ENCODE measurements at places on chromosomes 4 and X. TPM values are rescaled to one million over a fixed set of nuclear protein-coding genes. Genes with fewer than 3 reads are reported as not detected.

The SCD5 gene
- total RNA-seq, result 0.12 TPM

The LIMCH1 gene
- not detected for total RNA-seq

The FGF5 gene
- total RNA-seq, result not detected

The AMBN gene
- not detected for total RNA-seq

The CTAG2 gene
- total RNA-seq, result not detected

The MMRN1 gene
- not detected for total RNA-seq

The PF4V1 gene
- total RNA-seq, result not detected

The MEPE gene
- total RNA-seq, result not detected

The ZMAT1 gene
- total RNA-seq, result 3.9 TPM

The ALB gene
- not detected for total RNA-seq

The BBS7 gene
- total RNA-seq, result 15.2 TPM

The FAM9B gene
- not detected for total RNA-seq

DNA sequence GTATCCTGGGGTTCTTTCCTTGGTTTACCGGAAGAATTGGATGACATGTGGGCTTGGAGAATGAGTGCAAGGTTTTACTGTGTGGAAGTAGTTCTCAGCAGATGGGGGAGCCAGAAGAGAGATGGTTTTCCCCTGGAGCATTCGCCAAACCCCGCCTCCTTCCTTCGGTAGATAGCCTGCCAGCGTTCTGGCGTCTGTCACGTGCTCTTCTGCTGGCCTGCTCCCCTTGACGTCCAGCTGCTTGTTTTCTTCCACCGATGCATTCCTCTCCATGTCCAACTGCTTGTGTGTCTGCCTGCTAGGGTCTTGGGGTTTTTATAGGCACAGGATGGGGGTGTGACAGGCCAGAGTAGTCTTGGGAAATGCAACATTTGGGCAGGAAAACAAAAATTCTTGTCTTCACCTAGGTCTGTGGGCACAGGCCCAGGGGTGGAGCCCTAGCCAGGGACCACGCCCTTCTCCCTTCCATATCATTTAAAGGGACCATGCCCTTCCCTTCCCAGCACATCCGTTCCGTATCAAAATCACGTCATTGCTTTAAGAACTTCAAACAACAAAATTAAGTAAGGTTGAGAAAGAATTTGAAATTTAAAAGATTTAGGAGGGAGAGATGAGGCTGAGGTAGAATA, 538.7 kb upstream of the SMIM31 start:
- H3K27ac ChIP-seq, result no peak overlapping the region
- no peaks in the 10 kb centered on the region for H3K27me3 ChIP-seq
- DNase-seq, result no peak
- no peaks in the 10 kb centered on the region for H3K36me3 ChIP-seq

GRCh38 chr4:187084701-187085100, 361.0 kb upstream of the FAT1 start:
- no peak overlapping the region for H3K27ac ChIP-seq
- no peaks in the 10 kb centered on the region for H3K36me3 ChIP-seq
- no peaks in the 10 kb centered on the region for H3K27me3 ChIP-seq
- DNase-seq, result no peak
- no peaks in the 10 kb centered on the region for H3K4me1 ChIP-seq

GRCh38 chr4:77578145-77578544, 27.5 kb upstream of the CXCL13 start:
- H3K4me1 ChIP-seq, result peaks cover 27% of the 10 kb centered on the region
- H3K36me3 ChIP-seq, result no peaks in the 10 kb centered on the region
- peaks cover 11% of the 10 kb centered on the region for H3K27me3 ChIP-seq
- no peak overlapping the region for H3K27ac ChIP-seq

GRCh38 chrX:9542761-9543111, 77.9 kb downstream of the TBL1X start:
- H3K36me3 ChIP-seq, result peaks cover 2% of the 10 kb centered on the region
- H3K27ac ChIP-seq, result no peak overlapping the region
- H3K4me1 ChIP-seq, result peaks cover 3% of the 10 kb centered on the region
- no peaks in the 10 kb centered on the region for H3K27me3 ChIP-seq
- H3K4me3 ChIP-seq, result no peak overlapping the region

DNA sequence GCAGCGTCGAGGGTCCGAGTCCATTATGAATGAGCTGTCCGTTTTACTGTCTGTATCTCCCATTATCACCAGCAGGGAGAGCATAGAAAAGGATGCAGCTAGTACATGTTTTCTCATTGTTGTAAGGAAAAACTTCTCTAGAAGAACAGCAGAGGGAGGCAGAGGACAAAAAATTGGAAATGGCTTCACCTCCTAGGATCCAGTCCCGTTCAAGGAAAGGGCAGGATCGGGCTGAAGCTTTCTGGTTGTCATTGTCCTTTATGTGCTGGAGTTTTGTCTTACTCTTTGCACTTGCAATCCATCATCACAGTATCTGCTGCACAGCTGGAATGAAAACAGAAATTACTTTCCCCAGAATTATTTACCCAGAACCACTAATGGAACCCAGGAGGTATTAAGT, 14.7 kb downstream of the NDP start:
- DNase-seq, result peak; percentile 9
- no peaks in the 10 kb centered on the region for H3K36me3 ChIP-seq
- H3K27ac ChIP-seq, result no peak overlapping the region
- no peak overlapping the region for H3K4me3 ChIP-seq

GRCh38 chr4:75429208-75429607, 85.0 kb downstream of the RCHY1 start:
- H3K36me3 ChIP-seq, result no peaks in the 10 kb centered on the region
- no peaks in the 10 kb centered on the region for H3K4me1 ChIP-seq
- H3K27me3 ChIP-seq, result peaks cover 8% of the 10 kb centered on the region
- no peak overlapping the region for H3K27ac ChIP-seq
- no peak for DNase-seq

DNA sequence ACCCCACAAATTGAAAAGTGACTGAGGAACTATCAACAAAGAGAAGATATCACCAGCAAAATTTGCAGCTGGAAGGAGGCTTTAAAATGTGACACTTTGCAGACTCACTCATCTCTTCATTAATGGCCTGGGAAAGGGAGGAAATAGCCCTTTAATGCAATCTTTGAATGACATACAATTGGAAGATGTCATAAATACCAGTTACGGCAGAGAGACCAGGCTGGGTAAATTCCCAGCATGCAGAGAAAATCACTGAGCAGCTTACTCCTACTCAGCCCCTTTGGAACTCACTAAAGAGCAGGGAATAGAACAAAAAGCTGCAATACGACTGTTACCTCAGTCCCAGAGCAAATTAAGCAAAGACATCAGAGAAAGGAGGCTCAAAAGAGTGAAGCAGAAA, 238.9 kb downstream of the HS3ST1 start:
- H3K27me3 ChIP-seq, result peaks cover 4% of the 10 kb centered on the region
- no peak overlapping the region for H3K4me3 ChIP-seq
- H3K27ac ChIP-seq, result no peak overlapping the region

DNA sequence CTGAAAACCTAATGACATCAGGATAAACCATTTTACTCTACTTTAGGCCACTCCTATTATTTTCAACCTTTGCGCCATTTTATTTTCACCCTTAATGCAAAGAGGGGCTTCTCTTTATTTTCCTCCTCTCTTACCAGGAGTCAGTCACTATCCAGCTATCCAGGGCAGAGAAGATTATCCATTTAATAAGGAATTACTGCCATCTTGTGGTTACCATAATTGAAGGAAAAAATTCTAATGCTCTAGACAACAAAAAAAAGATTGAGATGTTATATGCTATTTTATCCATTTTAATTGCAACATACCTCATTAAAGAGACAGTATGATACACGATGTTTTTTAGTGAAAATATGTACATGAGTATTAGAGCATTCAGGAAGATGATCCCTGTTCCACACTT, 514.5 kb upstream of the FAM241A start:
- no peak overlapping the region for H3K4me3 ChIP-seq
- no peaks in the 10 kb centered on the region for H3K36me3 ChIP-seq
- no peak overlapping the region for H3K27ac ChIP-seq
- DNase-seq, result no peak

DNA sequence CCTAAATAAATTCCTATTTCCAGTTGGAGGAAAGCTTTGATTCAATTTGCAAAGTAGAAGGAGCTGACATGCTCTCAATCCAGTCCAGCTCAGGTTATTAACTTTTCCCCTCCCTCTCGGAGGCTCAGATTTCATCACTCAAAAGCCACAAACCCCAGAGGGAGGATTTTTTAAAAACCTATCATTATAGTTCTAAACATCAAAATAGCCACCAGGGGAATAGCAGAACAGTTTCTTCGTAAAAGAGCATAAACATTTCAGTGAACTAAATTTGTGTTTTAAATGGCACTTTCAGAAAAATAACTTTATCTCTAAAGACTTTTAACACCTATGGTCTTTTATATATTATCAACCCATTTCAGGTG, 8.8 kb downstream of the GPRIN3 start:
- no peaks in the 10 kb centered on the region for H3K27me3 ChIP-seq
- peaks cover 77% of the 10 kb centered on the region for H3K4me1 ChIP-seq
- H3K4me3 ChIP-seq, result peak overlapping the region; percentile 81
- peaks cover 3% of the 10 kb centered on the region for H3K36me3 ChIP-seq
- peak overlapping the region; percentile 97 for H3K27ac ChIP-seq

DNA sequence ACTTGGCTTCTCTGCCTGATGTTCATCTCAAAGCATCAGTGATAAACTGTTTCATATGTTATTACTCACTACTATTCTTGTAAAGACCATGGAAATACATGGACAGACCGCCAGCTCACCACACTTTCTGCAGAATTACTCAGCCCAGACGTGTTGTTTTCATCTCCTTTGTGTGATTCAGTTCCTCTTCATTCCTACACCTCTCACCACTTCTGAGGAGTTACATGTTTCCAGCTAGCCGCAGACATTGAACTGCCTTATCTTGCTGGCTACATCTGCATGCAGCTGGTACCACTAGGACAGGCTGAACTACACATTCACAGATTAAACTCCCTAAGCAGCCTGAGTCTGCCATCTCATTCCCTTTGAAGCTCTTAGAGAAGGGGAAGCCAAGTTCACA, 443.2 kb upstream of the FGF16 start:
- peak overlapping the region; percentile 55 for H3K27ac ChIP-seq
- peak; percentile 71 for DNase-seq
- no peaks in the 10 kb centered on the region for H3K27me3 ChIP-seq
- no peaks in the 10 kb centered on the region for H3K36me3 ChIP-seq
- H3K4me1 ChIP-seq, result peaks cover 20% of the 10 kb centered on the region

DNA sequence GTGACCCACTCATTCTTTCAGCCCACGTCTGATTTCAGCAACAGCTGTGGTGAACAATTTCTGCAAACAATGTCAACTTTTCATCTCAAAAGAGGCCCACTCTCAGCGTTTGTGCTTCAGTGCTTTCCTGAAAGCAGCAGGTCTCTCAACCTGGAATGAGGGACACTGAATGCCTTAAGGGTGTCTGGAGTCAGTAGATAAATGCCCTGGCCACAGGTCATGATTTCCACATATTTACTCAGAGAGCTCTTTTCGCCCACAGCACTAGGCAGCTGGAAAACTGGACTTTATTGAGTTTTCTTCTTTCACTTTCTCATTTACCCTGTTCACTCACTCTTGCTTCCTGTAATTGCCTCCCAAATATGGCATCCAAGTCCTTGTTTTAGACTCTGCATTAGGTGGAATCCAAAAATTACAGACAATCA, 52.8 kb downstream of the NPFFR2 start:
- no peaks in the 10 kb centered on the region for H3K27me3 ChIP-seq
- H3K36me3 ChIP-seq, result no peaks in the 10 kb centered on the region
- no peaks in the 10 kb centered on the region for H3K4me1 ChIP-seq
- no peak for DNase-seq

DNA sequence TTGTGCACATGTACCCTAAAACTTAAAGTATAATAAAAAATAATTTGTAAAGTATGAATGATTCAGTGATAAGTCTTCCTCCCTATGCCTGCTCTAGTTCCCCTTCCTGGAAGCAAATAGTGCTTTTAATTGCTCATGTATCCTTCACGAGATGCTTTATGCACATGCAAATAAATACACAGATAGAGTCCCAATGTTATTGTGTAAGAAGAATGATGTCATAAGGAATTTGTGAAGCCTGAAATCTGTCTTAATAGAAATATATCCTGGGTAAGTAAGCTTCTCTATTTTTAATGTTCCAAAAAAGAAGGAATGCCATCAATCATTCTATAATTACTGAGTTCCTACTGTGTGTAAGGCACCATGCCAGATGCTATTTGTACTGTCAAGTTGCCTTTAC, 157.5 kb upstream of the SLC4A4 start:
- H3K4me3 ChIP-seq, result no peak overlapping the region
- H3K36me3 ChIP-seq, result no peaks in the 10 kb centered on the region
- H3K27ac ChIP-seq, result no peak overlapping the region
- H3K4me1 ChIP-seq, result peaks cover 15% of the 10 kb centered on the region

GRCh38 chr4:59535541-59535940, 1664.6 kb upstream of the ADGRL3 start:
- no peak for DNase-seq
- H3K4me1 ChIP-seq, result no peaks in the 10 kb centered on the region
- H3K27ac ChIP-seq, result no peak overlapping the region

DNA sequence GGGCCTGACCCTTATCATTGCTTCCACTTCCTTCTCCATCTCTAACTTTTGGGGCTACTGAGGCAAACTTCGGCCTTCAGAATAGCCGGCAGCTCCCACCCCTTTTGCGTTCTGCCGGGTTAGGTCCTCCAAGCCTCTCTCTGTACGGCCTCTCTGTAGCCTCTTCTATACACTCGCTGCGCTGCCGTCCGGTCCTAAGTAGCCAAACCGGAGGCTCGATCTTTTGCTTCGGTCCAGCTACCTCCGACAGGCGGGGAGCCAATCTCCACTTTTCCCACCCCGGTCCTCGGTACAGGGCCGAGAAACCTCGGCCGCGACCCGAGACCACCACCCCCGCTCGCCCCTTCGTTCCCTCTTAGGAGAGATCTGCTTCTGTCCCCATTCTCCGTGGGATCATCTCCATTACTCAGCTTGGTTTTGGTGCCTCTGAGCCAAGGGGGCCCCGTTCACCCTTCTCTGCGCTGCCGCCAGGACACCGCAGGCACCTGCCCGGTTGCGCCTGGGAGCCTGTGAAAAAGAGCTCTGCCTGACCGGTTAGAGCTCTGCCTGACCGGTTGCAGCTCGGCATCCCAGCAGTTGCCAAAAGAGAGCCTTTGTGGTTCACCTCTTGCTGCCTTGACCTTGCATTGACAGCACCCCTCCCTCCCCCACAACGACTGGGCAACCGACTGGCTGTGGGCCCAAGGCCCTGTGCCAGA, 1.0 kb upstream of the HTR2C start:
- DNase-seq, result no peak
- H3K36me3 ChIP-seq, result peaks cover 3% of the 10 kb centered on the region
- no peak overlapping the region for H3K4me3 ChIP-seq
- no peaks in the 10 kb centered on the region for H3K4me1 ChIP-seq
- H3K27ac ChIP-seq, result no peak overlapping the region

- DNase-seq, result no peak
- no peaks in the 10 kb centered on the region for H3K4me1 ChIP-seq
- no peaks in the 10 kb centered on the region for H3K27me3 ChIP-seq
- no peak overlapping the region for H3K4me3 ChIP-seq
- H3K36me3 ChIP-seq, result no peaks in the 10 kb centered on the region
These were observed 93.2 kb upstream of the DIAPH2 start for GRCh38 chrX:96591421-96591820.

GRCh38 chr4:119139311-119139710, 3.7 kb downstream of the MYOZ2 start:
- H3K27ac ChIP-seq, result peak overlapping the region; percentile 4
- no peaks in the 10 kb centered on the region for H3K36me3 ChIP-seq
- DNase-seq, result no peak
- peaks cover 30% of the 10 kb centered on the region for H3K4me1 ChIP-seq
- H3K27me3 ChIP-seq, result no peaks in the 10 kb centered on the region

- no peak overlapping the region for H3K4me3 ChIP-seq
- no peaks in the 10 kb centered on the region for H3K27me3 ChIP-seq
- H3K27ac ChIP-seq, result no peak overlapping the region
- H3K4me1 ChIP-seq, result peaks cover 32% of the 10 kb centered on the region
- DNase-seq, result peak; percentile 67
- no peaks in the 10 kb centered on the region for H3K36me3 ChIP-seq
These were observed 4.7 kb downstream of the RASGEF1B start for GRCh38 chr4:81466841-81467671.

GRCh38 chrX:37662181-37662580, 23.4 kb upstream of the XK start:
- H3K27ac ChIP-seq, result no peak overlapping the region
- no peaks in the 10 kb centered on the region for H3K36me3 ChIP-seq
